Type B pancreatic cell (in vitro differentiated cells): ENCODE measurements at places on chromosomes 5 and 9.
A peak's percentile ranks its signal among the peaks of the same experiment; 100 is the strongest.

DNA sequence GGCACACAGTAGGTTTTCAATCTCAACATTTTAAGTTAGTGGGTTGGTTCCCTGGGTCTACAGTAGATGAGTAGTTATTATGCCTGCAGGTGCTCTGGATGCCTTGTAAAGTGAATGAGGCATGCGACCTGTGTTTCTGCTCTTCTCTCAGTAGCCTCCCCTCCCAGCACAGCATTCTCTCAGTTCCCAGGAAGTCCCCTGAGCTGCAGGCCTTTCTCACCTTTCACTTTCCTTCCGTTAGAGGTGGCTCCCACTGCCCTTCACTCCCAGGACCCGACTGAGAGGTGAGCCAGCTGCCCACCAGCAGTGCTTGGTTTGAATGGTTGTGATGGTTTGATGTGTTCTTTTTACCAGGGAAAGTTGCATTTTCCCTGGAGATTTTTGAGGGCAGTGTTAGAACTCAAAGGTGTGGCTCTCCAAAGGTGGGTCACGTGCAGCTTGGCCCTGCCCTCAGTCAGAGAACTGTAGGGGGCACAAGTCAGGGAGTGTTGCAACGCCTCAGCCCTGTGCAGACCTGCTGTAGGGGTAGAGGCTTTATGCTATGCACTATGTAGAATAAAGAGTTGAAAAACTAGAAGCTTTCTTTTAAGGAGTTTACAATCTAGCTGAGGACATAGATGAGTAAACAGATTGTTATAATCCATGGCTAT lies 173.8 kb downstream of the NTRK2 start:
- no peak for DNase-seq

GRCh38 chr5:175579742-175580432 lies 78.0 kb upstream of the HRH2 start:
- no peak for DNase-seq

DNA sequence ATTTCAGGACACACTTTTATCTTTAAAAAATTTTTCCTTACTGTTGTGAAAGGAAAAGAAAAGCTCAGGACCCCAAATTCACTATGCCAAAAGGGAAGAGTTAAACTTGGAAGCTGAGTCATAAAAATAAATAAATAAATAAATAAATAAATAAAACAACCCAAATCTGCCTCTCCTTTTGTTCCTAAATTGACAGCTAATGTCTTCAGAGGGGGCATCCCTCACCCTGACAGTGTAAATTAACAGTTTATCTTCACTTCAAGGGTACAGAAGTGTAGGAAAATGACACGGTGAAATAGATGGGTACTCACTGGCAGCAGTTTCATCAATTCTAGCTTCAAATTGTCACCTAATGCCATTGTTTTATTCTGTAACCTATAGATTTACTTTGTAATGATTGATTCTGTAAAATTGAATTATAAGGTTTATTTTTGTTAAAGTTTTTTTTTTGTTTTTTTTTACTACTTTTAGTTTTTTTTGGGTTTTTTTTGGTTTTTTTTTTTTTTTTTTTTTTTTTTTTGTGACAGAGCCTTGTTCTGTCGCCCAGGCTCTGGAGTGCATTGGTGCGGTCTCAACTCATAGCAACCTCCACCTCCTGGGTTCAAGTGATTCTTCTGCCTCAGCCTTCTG lies 18.5 kb upstream of the ANXA1 start:
- no peak for DNase-seq

DNA sequence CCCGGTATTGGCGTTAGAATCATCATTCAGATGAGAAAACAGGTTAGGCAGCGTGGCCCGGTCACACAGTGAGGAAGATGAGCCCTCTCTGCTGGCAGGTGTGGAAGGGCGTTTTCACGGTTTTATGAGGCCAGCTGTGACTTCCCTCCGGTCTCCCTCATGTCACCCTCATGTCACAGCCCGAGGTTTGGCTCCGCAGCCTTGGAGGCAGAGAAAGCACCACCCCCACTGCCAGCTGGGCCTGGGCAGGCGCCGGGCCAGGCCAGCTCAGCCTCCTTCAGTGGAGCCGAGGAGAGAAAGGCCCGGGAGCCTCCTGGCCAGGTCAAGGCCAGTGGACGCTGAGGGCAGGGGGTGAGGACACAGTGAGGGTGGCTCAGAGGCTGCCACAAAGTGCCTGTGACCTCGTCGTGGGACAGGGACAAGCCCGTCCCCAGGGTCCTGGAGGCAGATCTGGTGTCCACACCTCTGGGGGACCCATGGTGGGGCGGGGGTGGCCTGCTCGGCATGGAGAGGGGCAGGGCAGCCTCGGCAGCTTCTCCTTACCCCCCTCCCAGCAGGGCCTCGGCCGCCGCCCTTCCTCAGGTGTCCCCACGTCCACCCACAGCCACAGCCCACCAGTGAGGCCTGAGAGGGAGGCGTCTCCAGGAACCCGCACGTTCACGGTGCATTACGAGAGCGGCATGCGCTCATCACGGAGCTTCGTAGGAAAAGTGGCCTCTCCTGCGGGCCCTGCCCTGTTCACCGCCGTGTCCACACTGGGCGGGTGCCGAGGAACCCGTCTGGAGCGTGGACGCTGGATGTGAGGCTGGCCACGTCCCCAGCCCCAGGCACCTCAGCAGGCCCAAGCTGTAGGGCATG lies 32.2 kb downstream of the EXD3 start:
- no peak for DNase-seq

DNA sequence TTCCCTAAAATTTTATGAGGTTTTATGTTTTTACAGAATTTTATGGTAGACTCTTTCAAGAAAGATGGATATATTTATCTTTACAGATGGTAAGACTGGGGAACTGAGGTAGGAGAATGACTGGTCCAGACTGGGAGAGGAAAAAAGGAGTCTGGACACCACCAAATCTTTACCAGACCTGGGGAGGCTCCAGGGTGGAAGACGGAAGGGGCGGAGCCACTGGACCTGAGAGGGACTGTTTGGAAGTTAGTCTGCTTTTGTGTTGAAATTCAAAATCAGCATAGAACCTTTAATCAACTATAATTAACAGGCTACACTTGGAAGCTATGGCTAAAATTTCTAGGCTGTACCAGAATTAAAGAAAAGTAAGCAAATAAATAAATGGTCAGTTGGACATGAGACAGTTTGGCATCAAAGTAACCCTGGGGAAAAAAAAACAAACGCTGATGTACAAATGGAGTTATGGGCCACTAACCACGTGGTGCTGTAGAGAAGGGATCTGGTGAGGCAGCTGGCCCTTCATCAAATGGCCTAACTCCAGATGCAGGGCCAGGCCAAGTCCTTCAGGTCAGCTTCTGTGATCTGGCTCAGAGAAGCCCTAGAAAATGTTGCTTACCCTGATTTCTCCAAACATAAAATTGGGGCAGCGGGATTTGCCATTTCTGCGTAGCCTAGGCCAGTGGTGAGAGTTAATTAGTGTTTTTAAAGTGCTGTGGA lies 155.1 kb downstream of the ARSB start:
- DNase-seq, result no peak

DNA sequence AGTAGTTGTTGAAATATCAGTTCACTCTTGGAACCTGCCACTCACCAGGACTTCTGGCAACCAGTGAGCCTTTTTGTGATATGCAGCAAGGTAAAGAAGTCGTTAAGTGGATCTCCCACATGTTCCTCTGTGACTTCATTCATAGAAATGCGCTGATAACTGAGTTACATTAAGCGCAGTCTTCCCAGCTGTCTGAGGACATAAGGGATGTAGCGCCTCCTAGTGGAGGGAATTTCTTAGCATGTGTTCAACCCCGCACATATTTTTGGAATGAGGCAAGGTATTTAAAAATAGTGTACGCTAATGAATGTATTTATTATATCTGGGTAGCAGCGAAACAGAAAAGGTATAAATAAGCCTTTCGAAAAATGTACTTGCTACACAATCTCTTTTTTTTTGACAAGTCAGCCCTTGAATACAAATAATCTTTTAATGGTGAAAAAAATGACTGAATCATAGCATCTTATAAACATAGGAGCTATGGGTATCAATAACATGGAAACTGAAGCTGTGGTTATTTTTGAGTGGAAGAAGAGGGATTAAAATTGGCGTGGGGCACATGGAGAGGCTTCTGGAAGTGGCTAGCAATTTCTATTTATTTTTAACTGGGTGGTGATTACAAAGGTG lies 38.0 kb downstream of the PALM2AKAP2 start:
- peak; percentile 73 for DNase-seq

DNA sequence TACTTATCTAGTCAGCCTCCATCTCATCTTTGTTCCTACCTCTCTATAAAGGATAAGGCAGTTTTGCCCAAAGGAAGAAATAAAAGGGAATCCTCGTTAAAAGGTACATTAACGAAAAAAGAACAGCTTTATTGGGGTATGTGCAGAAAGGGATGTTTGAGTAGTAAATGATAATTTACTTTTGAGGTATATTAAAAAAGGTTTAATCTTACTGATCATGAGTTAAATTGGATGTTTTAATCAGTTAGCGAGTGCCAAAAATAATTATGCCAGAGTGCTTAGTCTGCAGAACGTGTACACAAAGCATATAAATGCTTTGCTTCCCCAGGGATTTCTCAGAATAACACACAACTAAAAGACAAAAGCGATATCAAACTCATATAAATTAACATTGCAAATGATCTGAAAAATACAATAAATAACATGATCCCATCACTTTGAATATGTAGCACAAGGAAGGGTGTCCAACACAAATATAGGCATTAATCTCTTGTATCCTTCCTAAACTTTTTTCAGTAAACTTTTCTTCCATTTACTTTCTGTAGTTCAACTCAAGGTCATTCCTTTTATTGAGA lies 865.0 kb downstream of the NR2F1-AS1 start:
- no peak for DNase-seq

- no peak for DNase-seq
These were observed 191.0 kb downstream of the ADAMTS6 start for GRCh38 chr5:65290677-65291076.
